EL (cell line): ENCODE measurements at places on chromosomes 4 and X.

GRCh38 chr4:24211856-24212255 lies 322.0 kb upstream of the PPARGC1A start:
- peak; percentile 45 for DNase-seq

DNA sequence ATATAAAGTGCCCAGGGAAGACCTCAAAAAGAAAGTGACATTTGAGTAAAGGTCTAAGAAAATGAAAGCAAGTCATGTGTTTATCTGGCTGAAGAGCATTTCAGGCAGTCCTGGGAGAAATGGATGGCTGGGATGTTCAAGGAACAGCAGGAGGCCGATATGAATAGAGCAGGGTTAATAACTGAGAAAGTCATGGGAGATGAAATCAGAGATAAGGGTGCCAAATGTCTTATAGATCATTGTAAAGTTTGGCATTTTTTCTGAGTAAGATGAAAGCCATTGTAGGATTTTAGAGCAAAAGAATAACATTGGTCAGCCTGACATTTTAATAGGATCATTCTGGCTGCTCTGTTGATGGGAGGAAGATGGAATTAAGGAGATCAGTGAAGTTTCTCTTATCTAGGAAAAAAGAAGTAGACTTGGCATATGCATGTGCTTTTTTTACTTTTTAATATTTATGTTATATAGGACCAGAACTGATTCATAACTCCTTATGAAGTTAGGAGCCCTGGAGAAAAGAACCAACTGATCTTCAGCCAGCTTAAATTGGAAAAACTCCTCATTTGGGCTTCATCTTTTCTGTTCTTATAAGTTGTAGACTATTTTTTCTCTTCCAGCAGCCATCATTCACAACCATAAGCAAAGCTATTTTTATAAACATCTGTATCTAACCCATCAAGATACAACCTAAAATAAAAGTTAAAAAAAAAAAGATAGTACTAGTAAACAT lies 18.6 kb downstream of the AIMP1 start:
- peak; percentile 65 for DNase-seq

DNA sequence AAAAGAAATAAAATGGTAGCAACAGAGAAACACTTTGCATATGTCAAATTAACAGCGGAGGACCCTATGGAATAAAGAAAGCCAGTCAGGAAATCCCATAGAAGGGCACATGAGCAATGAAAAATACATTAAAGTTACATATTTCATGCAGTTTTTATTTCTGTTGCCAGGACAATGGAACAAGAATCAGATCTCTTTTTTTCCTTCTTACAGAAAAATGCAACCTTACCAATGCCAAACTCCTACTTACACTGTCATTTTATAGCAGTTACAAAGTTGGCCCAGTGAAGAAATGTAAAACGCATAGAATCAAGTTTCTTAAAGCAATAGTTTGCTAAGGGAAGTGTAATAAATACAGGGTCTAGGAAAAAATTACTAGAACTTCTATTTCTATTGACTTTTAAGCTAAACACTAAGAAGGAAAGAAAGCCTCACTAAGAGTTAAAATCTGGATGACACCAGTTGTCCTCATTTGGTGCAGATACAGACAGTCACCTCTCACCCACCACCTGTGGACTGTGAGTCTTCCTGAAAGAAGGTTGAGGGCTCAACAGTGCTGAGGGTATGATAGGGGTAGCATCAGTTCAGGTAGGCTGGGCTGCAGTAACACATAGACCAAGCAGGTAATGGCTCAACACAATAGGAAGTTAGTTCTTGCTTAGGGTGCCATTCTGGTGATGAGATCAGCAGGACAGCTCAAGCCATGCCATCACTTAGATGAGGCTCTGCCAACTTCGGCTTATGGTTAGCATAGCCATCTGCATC lies 224.6 kb downstream of the ANAPC10 start:
- DNase-seq: no peak

GRCh38 chr4:140757232-140757630 lies 1.0 kb upstream of the TBC1D9 start:
- no peak for DNase-seq

GRCh38 chrX:151505796-151506195 lies 57.7 kb upstream of the PASD1 start:
- DNase-seq: peak; percentile 2

DNA sequence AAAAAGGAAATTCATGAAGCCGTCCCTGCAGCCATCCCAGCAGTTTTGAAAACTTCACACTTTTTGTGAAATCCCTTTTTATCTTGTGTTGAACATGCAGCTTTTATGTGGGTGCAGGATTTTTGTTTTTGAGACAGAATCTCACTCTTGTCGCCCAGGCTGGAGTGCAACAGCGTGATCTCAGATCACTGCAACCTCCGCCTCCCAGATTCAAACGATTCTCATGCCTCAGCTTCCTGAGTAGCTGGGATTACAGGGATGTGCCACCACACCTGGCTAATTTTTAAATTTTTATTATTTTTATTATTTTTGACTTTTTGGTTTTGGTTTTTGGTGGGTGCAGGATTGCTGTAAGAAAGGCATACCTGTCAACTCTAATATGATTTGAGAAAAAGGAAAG lies 8.0 kb upstream of the MSMO1 start:
- DNase-seq: no peak

DNA sequence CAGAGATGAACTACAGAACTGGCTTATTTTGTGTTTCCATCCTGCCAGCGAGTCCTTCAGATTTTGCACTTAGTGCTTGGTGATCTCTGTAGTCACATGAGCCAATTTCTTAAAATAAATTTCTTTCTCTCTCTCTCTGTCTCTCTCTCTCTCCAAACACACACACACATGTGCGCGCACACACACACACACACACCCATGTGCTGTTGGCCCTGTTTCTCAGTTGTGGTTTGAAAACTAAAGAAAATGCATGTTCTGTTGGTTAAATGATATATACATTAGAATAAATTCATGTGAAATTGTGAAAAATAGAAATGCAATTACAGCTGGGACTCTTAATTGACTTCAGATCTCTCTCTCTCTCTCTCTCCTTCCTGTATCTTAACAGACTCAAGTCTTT lies 399.3 kb downstream of the FAT4 start:
- no peak for DNase-seq

GRCh38 chr4:169582706-169583105 lies 29.7 kb downstream of the NEK1 start:
- peak; percentile 41 for DNase-seq

GRCh38 chr4:142077048-142077447 lies 440.7 kb downstream of the IL15 start:
- no peak for DNase-seq

GRCh38 chrX:96688789-96689188 lies 4.1 kb downstream of the DIAPH2 start:
- DNase-seq: no peak

DNA sequence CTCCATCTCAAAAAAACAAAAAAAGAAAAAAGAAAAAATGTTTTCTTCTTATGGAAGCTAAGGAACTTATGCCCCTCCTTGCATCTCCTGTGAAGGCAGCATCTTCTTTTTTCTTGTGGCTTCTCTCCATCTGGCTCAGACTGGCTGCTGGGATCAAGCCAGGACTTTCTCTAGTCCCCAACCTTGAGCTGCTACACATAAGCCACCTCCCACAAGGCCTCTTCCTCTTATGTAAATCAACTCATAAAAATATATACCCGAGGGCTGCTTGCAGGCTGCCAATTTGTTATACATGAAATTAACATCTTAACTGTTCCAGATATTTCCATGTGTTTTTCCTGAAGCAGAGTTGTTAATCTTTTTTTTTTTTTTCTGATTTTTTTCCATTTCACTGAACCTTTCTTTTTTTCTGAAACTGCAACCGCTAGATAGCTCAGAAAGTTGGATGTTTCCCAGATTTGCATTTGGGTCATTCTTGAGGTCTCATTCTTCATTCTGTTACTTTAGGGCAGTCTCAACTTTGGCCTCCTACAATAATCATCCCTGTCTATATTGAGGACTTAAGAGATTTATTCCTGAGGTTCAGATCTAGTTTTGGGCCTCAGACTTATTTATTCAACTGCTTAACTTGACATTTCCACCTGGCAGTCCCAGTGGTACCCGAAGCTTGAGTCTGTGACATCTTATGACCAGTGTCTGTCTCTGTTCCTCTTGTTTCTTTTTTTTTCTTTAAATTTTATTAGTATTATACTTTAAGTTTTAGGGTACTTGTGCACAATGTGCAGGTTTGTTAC lies 10.3 kb downstream of the SNX25 start:
- DNase-seq: peak; percentile 78

GRCh38 chr4:72901553-72901952 lies 168.0 kb downstream of the COX18 start:
- no peak for DNase-seq

DNA sequence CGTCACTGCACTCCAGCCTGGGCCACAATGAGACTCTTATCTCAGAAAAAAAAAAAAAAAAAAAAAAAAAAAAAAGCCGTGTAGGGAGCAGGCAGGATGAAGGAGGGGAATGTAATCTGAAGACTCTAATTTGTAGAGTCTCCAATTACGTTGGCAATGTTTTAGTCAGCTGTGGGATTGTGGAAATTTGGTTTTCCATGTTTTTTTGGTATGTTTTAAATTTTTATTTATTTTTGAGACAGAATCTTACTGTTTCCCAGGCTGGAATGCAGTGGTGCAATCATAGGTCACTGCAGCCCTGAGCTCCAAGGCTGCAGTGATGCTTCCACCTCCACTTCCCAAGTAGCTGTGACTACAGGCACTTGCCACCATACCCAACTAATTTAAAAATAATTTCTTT lies 56.5 kb downstream of the NSD2 start:
- peak; percentile 12 for DNase-seq

DNA sequence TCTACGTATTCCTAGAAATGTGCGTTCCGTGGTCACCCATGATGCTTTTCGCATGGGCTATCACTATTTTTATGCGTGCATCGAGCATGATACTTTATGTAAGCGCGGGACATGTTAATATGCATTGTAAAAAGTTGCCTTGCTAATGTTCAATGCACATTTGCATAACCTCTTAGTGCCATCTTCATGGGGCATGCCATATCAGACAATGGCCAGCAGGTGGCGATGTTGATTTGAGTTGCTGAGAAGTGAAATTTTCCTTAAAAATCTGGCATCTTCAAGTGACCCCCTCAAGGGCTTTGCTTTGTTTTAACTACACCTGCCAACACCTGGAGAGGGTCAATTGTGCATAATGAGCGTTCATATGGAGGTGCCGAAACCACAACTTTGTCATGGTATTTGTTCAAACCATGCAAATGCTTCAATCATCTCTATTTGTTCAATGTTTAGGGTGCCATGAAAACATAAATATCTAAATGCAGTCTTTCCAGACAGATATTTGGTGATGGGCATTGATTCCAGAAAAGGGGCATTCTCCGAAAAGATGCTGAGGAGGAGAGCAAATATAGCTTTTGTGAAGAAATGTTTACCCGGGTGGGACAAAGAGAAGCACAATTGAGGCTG lies 833.9 kb upstream of the PRKX start:
- peak; percentile 1 for DNase-seq

- DNase-seq: no peak
These were observed 10.5 kb downstream of the ANTXR2 start for GRCh38 chr4:80062527-80062926.

GRCh38 chr4:15677507-15677988 lies 4.1 kb upstream of the FAM200B start:
- peak; percentile 52 for DNase-seq

- no peak for DNase-seq
These were observed 4.3 kb downstream of the QRFPR start for GRCh38 chr4:121376556-121376955.

DNA sequence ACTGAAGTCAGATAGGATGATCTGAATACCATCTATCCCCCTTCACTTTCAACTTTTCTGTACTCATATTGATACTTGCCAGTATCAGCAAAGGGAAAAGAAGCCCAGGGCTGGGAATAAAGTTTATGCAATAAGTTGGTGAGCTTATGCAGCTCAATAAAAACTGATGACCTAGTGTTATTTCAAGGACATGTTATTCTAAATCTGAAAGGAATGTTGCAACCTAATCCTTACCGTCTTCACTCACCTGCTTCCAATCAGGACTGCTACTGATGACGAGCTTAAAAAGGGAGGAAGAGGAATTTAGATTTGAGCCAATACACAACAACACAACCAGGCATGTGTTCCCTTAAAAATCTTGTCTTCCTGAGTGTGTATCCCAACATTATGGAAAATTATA lies 419.9 kb downstream of the SPRY1 start:
- no peak for DNase-seq

- no peak for DNase-seq
These were observed 87.4 kb downstream of the CCDC160 start for GRCh38 chrX:134324359-134324758.

DNA sequence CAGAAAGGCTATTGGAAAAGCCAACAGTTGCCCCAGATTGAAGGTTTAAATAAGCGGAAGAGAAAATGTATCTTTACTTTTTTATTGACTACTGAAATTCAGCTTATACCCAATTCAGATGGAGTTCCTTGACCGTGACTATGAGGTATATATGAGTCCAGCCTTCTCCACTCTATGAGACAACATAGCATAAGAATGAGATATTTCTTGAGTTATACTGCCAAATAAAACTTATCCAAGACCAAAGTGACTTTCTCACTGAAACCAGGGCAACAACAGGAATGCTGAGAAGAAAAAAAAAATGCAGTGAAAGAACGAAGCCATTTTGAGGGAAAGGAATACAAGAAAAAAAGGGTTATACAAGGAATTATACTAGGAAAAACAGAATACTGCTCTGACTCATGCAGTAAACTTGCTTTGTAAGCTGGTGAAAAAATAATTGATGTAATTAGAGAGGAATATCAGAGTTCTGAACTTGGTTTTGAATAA lies 16.3 kb upstream of the PDK3 start:
- no peak for DNase-seq

DNA sequence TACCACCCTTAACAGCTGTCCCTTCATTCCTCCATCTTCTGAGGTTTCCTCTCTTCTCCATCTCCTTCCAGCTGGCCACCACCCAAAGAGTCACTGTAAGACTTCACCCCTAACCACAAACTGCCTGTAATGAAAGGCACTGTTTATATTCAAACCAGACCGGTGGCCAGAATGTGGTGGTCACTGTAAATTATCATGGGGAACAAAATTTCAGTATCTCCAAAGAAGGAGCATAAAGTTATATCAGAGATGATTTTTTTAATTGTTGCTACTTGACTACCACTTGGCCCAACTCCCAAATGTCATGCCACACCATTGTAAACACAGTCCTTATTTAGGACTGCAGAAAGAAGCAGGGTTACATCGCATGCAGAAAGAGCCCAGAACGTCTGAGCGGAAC lies 44.8 kb downstream of the SMARCA1 start:
- peak; percentile 40 for DNase-seq

GRCh38 chr4:143488687-143489086 lies 24.8 kb upstream of the SMARCA5 start:
- DNase-seq: peak; percentile 3
